ENCODE measurements at places on chromosomes 12 and 14.

DNA sequence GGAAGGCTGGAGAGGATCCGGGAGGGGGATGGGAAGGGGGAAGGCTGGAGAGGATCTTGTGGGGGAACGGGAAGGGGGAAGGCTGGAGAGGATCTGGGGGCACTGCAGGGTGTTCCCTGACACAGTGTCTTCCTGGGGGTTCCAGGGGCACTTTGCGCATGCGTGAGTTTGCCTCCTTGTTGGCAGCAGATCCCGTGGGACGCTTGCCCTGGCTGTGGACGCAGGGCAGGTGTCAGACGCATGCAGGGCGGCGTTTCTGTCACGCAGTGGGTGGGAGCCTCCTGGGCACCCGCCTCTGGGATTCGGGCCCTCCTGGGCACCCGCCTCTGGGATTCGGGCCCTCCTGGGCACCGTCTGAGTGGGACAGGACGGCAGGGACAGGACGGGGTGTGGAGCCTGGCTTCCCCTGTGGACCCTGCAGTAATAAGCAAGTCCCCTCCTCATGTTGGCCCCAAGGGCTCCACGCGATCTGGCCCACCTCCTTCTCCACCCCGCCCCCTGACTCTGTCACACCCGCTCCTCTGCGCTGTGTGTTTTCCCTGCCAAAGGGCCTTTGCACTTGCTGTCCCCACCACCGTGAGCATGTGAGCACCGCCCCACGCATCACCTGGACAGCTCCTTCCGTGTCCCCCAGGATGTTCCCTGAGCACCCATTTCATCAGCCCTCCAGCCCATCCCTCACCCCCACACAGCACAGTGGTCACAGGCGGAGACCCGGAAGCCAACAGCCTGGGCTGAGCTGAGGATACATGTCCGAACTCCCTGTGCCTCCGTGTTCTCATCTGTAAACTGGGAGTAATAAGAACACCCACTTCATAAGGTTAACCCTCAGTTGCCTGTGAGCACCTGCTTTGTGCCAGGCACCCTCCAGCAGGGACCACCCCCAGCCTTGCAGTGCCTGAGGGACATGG, 4.4 kb downstream of the MMP17 start:
- no peak for DNase-seq

DNA sequence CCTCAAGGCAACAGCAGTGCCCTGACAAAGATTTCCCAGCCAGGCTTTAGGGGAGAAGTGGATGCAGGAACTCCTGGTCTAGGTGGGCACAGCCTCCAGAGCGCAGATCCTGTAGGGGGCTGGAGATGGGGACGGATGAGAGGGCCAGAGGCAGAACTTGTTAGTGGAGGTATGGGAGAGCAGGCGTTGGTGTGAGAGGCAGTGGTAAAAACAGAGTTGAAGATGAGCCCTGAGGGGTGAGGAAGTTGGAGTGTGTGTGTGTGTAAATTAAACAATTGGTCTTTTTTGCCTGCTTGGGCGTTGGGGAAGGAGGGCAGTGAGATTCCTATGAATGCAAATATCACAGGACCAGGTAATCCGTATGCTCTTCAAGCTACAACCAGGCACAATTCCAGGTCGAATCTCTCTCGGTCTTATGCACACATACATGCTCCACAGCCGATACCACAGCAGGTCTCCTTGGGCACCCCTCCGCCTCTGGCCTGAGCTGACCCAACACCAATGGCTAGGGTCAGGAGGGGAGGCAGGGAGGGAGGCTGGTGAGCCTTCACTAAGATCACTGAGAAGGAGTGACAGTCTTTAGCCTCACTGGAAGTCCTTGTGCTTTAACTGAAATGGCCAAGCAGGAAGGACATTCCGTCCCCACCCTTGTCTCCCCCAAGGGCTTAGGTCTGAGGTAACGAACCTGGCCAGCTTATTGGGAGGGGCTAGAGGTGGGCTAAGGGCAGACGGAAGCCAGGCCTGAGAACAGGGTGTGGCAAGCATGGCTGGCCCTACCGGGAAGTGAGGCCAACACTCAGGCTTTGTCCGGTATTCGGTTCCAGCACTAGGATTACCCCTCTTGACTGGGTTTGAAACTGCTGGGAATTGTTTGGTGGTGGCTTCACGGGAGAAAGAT, 1.5 kb upstream of the KRT7 start:
- DNase-seq: no peak

- DNase-seq: no peak
These were observed 163.9 kb upstream of the PRMT8 start for GRCh38 chr12:3326850-3327780.

DNA sequence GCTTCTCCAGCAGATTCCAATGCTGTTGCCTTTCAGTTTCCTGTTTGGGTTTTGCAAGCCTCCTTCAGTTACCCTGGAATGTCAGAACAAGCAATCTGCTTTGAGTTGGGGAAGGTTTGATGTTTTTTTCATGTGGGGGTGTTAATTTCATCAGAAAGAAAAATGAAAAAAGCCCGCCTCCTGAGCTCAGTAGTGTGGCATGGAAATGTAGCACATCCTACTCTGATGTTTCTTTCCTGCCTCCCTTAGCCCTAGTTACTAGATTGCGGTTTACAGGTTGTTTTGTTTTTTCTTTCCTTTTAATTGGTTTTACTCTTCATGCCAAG, 22.6 kb downstream of the IFNG-AS1 start:
- no peak for DNase-seq

GRCh38 chr12:27865421-27865820, 85.4 kb upstream of the MANSC4 start:
- no peak for DNase-seq

- no peak for DNase-seq
These were observed 264.9 kb downstream of the NAV3 start for GRCh38 chr12:78095623-78096022.

- DNase-seq: no peak
These were observed 123.1 kb downstream of the ZNF664 start for GRCh38 chr12:124096109-124096508.

DNA sequence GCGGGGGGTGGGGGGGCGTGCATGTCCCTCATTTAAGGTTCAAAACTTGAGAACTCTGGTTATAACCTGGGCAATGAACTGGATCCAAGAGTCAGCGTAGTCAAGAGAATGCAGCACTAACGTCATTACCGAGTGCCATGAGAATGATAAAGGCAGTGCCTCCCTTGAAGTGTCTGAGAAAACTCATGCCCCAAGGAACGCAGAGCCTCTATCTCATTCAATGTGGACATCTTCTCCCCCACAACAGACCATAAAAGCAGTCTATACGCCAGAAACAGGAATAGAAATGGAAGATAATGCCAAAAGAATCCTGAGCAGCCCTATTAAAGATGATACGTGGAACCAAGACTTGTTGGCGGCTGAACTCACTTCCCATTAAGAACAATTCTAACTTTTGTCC, 208.6 kb downstream of the MED13L start:
- DNase-seq: no peak

DNA sequence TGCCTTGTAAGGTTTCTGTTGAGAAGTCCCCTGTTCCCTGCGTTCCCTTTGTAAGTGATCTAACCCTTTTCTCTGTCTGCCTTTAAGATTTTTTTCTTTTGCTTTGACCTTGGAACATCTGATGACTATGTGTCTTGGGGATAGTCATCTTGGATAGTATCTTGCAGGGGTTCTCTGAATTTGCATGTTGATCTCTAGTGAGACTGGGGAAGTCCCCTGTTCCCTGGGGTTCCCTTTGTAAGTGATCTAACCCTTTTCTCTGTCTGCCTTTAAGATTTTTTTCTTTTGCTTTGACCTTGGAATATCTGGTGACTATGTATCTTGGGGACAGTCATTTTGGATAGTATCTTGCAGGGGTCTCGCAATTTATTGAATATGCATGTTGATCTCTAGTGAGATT, 38.2 kb upstream of the TMX1 start:
- DNase-seq: no peak

- DNase-seq: no peak
These were observed 477.1 kb downstream of the SLC16A7 start for GRCh38 chr12:60072911-60073310.

GRCh38 chr12:1173781-1174617, 183.0 kb downstream of the ERC1 start:
- DNase-seq: no peak

- DNase-seq: no peak
These were observed 602 bp downstream of the PMEL start for GRCh38 chr12:55965240-55965639.

- DNase-seq: no peak
These were observed 66.4 kb downstream of the ATXN2 start for GRCh38 chr12:111532751-111533150.

DNA sequence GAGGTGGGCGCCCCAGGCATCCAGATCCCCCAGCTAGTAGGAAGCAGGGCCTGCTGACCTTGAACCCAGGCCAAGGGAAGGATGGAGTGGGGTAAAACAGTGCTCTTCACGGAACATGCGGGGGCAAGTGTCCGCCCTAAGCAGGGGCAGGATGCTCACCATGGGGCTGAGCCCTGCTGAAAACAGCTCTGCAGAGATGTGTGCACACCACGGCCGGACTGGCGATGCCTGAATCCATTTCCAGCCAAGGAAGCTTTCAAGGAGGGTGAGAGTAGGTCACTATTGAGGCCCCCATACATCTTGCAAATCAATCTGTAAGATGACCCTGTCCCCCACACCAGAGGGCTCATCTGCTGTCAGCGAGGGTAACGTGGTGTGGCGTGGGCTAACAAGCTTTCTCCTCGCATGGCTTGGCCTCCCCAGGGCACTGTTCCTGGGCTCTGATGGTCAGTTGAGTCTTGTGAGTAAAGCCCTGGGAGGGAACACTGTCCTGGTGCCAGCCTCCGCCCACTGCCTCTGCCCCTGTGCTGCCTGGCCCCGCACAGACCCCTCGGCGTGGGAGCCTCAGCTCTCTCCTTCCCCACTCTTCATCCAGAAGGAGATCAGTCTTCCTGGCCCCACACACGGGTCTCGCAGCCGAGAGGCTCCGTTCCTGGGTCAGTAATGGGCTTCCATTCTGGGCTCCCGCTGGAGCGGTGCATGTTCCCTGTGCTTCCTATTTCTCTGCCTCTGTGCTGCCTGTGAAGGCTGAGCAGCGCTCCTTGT, 69.1 kb downstream of the CCDC92 start:
- DNase-seq: no peak

DNA sequence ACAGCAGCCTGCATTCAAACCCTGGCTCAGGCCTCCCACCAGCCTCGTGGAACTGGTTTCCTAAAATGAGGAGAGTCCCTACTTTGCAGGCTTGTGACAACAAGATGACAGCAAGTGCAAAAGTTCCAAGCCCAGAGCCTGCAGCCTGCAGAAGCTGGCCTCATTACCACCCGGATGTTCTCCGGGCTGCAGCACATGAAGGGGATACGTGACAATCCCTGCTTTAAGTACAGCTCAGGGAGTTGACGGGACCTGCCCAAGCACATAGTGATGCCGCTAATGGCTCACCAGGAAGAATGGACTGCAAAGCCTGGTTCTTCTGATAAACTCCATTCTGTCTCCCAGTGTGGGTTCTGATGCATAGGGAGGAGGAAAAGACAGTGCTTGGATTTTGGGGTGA, 15.0 kb downstream of the SSH1 start:
- DNase-seq: no peak

GRCh38 chr12:90061809-90062208, 353.2 kb upstream of the ATP2B1 start:
- DNase-seq: no peak

- DNase-seq: no peak
These were observed 15.9 kb downstream of the CACNA1C start for GRCh38 chr12:2068653-2069052.

GRCh38 chr12:114938487-114939210, 254.7 kb upstream of the TBX3 start:
- no peak for DNase-seq

DNA sequence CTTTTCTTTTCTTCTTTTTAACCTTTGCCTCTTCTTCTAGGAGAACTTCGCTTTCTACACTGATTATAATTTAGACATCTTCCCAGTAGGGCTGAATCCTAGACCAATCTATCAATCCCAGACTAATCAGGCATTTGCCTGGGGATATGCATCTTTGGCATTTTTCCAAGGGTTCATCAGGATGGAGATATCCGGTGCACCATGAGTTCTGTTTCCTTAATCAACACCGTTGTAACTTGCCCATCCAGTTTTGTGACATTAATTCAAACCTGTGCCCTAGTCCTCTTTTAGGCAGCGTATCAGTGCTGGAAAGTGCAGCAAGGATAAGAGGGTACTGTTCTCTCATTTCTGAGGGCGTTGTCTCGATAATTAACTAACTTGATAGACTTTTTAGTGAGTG, 617 bp upstream of the MGP start:
- no peak for DNase-seq

DNA sequence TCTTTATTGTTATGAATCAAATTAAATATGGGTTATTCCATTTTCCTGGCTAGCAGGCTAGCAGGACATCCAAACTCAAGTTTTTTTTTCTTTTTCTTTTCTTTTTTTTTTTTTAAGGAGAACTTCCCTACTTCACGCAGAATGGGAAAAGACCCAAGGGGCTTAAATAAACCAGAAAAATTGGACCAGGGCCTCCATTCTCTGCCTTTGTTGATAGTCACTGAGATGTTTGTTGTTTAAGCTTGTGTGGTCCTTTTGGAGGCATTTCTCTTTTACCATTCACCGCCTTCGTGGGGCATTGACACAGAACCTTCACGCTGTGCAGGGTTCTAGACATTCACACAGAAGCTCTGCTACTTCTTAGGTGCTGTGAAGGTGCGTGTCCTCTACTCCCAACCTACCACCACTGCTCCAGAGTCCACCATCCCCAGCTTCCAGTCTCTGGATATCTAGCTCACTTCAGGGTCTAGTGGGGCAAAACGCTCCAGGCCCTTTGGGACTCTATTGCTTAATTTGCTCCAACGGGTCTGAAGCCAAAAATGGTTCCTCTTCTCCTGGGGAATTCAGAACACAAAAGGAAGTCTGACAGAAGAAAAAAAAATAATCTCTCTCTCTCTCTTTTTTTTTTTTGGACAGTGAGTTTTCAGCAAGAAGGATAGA, 301.3 kb downstream of the AEBP2 start:
- DNase-seq: no peak

GRCh38 chr12:66352197-66352596, 49.9 kb downstream of the HELB start:
- no peak for DNase-seq

GRCh38 chr14:104323551-104324175, 185.3 kb downstream of the KIF26A start:
- no peak for DNase-seq

GRCh38 chr14:64117671-64118402, 176.3 kb downstream of the ESR2 start:
- DNase-seq: no peak

GRCh38 chr12:98808243-98808875, 163.3 kb downstream of the APAF1 start:
- no peak for DNase-seq

- no peak for DNase-seq
These were observed 94.6 kb upstream of the SCAF11 start for GRCh38 chr12:46084666-46085631.

- DNase-seq: no peak
These were observed 1277.3 kb downstream of the SLC16A7 start for GRCh38 chr12:60872850-60873713.

- no peak for DNase-seq
These were observed 16.7 kb downstream of the TBC1D30 start for GRCh38 chr12:64840949-64841717.

- no peak for DNase-seq
These were observed 1.7 kb upstream of the RARG start for GRCh38 chr12:53233671-53234121.
